ENCODE measurements at places on chromosomes 6 and 20.

DNA sequence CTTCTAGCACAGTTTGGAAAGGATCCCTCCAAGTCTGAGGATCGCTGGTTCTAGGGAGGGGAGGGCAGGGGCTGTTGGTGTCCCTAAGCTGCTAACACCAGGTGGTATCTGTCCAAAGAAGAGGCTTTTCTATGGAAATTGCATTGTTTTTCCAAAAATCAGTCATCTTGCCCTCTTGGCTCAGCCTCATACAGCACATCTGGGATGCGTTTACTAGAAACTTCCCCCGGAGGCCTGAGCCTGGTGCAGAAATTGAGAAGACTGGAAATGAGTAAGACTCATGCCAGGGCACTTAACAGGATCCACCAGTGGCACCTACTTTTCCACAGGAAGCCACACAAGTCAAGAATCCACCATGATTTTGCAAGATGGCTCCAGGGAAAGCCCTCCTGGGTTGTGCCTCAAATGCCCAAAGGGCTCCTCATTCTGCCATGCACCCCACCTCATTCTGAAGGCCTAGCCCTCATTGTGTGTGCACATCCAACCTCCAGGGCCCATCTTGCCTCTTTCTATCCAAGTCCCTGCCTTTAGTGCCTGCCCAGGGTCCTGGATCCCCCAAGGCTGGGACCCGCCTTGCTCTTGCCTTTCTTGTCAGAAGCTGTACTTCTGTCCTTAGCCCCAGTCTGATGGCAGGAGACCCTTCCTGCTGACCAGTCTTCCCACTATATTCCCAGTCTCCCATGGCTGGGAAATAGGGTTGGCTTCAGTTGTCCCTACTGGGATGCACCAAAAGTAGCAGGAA, 97.6 kb downstream of the MRPL14 start:
- DNase-seq, result no peak

DNA sequence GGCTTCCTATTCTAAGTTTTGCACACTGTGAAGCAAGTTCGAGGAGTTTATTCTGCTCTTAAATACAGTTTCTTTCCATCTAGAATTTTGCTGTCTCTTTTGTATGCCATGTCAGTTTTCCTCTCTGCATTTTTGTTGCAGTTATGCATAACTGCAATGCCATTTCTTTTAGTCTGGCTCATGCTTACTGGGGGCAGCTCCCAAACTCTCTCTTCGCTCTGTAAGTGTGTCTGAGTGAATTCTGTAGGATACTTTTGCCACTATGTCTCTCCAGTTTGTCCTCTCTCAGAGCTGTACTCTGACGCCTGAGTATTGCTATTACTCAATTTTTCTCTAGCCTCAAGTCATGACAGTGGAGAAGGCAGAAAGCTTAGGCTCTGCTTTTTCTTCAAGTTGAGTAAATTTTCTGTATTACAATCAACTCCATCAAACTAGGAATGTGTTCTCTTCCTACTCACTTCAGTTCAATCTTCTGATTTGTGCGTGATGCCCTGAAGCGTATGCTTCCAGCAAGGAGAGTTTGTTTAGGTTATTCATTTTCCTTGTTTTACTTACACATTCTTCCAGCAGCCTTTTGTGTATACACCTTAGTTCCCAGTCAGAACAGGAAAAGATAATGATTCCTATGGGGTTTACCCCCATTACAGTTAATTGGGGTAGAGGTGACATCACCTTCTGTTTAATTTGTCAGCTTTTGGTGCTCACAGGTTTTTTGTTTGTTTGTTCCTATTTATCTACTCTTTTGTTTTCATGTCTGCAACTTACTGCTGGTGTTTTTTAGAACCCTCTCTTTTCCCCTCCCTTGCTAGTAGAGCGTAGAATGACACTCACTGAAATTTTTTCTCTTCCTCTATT, 430.9 kb downstream of the BCKDHB start:
- no peak for DNase-seq

- no peak for DNase-seq
These were observed 301.8 kb downstream of the BTBD9 start for GRCh38 chr6:38337819-38338465.

GRCh38 chr6:162046324-162046723, 681.2 kb downstream of the PRKN start:
- DNase-seq, result no peak

DNA sequence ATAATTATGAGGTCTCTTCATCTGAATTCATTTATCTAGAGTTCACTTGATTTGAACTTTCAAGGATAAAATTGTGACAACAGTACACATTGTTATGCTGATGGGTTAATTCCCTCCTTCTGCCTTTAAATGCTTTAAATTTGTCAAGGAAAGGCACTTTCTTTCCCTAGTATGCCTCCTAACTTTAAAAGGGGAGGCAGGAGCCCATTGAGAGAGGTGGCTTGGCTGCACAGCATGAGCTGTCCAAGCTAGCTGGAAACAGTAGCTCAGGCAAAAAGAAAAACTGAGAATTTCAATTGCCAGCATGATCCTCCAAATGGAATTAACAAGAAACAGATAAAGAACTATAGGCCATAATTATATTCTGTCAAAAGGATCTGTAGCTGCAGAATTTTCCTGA, 243.3 kb upstream of the GRIK2 start:
- DNase-seq, result no peak

GRCh38 chr6:85118233-85118632, 331.6 kb upstream of the NT5E start:
- DNase-seq, result no peak

DNA sequence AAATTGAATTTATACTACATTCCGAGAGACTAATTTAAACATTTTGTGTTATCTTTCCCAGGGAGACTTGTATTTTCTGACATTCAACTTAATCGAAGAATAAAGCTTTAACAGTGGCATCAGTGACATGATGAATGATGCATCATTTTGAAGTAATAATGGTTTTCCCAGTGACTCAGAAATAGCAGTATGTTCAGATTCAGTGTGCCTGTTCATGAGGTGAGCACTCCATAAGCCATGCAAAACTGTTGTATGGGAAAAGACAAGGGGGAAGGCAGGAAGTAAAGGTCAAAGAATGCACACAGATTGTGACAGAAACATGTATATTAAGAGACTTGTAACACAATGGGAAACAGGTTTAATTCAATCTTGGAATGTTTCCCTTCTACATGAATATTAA, 1348.2 kb upstream of the GJE1 start:
- DNase-seq, result no peak

DNA sequence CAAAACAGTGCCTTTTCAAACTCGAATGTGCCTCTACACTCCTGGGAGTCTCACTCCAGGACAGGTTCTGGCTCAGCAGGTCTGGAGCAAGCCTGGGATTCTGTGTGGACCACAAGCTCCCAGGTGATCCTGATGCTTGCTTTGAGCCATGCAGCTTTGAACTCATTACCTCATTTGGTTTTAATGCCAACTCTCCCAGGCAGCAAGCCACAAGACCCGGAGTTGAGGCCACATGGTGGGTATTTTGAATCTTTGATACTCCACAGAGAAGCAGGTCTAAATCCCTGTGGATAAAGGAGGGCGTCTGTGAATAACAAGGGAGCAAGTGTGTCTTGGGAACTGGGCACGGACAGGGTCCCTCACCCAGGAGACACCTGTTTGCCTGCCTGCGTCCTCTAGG, 205.4 kb upstream of the CST7 start:
- DNase-seq, result no peak

- no peak for DNase-seq
These were observed 137.1 kb downstream of the CDC5L start for GRCh38 chr6:44524476-44525227.

- no peak for DNase-seq
These were observed 8.0 kb downstream of the CST3 start for GRCh38 chr20:23629542-23630391.

DNA sequence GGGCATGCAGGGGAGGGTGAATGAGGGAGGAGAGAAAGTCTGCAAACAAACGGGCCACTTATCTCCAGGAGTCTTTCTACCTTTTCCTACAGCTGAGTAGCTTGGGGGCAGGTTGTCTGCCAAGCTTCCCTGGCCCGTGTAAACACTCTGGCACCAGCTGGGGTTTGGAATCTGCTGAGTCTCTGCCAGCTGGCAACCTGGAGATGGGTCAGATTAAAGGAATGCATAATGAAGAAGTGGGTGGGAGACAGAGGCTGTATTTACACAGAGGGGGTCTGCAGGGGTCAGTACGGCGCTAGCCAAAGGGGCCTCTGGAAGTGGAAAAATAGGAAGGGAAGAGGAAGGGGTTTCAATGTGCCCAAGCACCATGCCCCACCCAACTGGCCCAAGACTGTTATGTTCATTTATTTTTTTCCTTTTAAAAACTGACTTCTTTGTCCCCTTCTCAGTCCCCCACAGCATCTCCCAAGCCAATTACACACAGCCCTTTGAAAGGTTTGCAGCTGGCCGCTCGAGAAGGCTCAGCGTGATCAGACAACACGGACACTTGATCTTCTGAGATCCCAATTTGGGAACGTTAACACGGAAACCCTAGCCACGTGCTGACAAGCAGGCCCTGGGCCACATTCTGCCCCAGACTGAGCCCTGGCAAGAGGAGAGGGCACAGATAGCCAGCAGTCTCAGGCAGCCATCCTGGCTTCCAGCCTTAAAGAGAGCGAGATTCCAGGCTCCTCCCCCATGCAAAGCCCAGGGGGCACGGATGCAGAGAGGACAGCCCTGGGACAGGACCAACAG, 25.2 kb downstream of the TRAM2 start:
- DNase-seq, result no peak

- no peak for DNase-seq
These were observed 127.2 kb downstream of the FOXO3 start for GRCh38 chr6:108687921-108688320.

DNA sequence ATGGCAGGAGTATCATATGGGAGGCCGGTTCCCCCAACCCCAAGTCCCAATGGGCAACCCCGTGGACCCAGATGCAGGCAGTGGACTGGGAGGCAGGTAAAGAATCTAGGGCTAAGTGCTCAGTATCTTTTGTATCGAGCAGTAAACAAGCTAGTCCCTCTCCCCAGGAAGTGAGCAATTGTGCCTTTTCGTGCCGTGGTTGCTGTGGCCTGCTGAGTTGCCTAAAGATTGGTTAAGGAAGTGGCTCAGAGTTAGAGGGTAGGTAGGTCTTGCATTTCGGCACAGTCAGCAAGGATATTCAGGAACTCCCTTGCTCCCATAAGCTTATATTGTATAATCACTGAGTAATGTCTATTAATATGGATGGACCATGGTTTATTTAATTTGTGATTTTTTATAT, 1.3 kb upstream of the DNAH8 start:
- DNase-seq, result peak; percentile 39

DNA sequence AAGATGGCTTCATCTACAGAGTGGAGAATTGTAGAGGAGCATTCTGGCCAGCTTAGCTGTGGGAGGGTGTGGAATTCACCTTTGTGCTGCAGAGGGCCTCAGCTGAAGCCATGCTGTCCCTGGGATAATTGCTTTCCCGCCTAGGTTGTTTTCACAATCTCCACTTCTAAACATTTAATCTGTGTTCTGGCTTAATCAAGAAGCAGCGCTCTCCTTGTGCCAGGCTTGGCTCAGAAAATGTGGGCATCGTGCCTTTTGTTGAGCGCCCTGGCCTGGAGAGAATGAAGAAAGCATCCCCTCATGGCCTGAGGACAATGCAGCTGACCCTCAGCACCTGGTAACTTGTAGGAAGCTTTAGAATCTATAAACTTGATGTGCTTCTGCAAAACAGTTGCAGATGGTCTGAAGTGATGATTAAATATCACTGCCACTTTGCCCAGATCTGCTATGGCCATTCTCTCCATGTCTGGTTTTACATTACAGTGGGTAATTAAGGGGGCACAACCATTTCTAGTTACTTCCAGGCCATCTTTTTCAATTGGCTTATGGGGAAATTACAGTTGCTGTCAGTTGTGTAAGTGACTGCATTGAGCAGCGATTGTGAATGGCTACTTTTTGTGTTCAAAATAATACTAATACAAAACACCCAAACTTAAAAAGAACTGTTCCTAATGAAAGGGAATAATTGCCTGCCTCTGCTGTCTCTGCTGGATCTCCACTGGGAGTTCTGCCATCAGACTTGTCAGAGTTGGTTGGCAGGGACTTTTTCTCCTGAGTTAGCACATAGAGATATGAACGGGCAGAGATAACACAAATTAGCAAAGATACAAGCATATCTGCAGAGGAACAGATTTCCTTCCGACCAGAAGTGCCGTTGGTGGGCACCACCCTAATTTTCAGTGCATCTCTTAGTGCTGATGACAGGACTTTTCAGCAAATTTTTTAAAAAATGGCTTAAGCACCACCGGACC, 18.4 kb downstream of the CTNNBL1 start:
- no peak for DNase-seq

DNA sequence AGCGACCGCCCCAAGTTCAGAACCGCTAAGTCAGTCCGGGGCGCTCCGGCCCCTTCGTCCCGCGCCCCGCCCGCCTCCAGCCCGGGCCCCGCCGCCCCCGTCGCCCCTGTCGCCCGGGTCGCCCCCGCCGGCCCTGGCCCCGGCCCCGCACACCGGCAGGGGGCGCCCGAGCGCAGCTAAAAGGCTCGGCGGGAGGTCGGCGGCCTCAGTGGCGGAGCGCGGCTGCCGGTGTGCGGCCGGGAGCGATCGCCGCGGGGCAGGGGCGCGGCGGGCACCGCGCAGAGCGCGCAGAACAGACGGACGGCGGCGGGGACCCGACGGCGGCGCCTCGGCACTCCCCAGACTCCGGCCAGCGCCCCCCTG, at the start of gene FNDC1:
FNDC1 (plus strand) TSS at position 208 of the 363 bp plus-strand sequence. CDS start 197 bp downstream, outside the sequence.
- peak; percentile 92 for DNase-seq

GRCh38 chr6:31614075-31614619, 887 bp upstream of the AIF1 start:
- DNase-seq, result no peak

- no peak for DNase-seq
These were observed 3.8 kb downstream of the SEC23B start for GRCh38 chr20:18511571-18511970.

GRCh38 chr6:42762426-42762859, 16.5 kb upstream of the TBCC start:
- DNase-seq, result no peak

DNA sequence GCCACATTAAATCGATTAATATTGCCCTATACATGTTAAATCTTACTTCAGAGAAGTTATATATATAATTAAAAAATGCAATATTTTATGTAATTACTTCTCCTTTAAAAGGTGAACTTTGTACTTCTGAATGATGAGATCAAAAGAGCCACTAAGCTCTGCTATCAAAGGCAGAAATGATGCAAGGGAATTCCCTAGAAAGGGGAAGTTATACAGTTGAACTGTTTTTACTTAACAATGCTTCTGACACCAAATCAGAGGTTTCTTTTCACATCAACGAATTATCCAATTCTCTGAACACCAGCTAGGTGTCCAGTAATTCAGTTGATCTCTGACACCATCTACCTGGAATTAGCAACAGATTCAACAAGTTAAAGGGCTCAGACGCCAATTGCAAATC, 319.9 kb upstream of the TSHZ2 start:
- DNase-seq, result no peak

DNA sequence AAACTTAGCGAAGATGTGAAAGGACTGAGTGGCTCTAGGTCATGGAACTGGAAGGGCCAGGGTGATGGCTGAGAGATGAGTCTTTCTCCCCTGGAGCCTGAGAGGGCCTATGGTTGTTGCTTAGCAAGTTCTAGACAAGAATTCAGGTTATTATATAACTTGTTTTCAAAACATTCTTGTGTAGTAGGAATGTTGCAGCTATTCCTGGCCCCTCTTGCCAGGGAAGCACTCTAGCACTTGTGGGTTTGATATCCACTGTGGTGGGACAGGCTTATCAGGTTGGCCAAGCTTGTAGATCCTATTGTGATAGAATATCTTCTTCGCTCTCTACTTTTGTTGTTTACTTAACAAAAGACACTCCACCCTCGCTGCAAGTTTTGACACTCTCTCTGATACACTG, 211.8 kb upstream of the CITED2 start:
- DNase-seq, result no peak

- DNase-seq, result no peak
These were observed 45.3 kb downstream of the PDSS2 start for GRCh38 chr6:107413966-107414645.
